CD8-positive, alpha-beta memory T cell (primary cell): ENCODE measurements at places on chromosomes 16 and 17. TPM values are rescaled to one million over a fixed set of nuclear protein-coding genes. Genes with fewer than 3 reads are reported as not detected.

AGRP gene
- total RNA-seq, result not detected

DNA sequence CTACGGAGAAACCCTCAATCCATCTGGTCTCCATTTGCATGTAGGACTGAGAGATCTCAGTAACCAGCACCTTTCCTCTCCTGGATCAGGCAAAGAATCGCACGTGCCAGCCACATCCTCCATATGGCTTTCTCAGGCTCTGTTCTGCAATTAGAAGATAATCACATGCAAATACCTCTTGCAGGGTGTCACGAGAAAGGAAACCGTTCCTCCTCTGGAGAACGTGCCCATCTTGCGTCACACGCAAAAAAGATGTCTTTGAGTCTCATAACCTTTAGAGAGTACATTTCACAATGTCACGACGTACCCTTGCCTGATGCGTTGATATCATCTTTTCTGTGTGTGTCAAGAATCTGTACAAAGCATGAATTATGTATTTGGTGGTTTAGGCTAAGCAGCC is 36.2 kb upstream of the DNAH17 start:
- H3K36me3 ChIP-seq, result no peaks in the 10 kb centered on the region
- no peak overlapping the region for H3K4me3 ChIP-seq
- H3K4me1 ChIP-seq, result no peaks in the 10 kb centered on the region
- no peak overlapping the region for H3K27ac ChIP-seq
- DNase-seq, result no peak

DNA sequence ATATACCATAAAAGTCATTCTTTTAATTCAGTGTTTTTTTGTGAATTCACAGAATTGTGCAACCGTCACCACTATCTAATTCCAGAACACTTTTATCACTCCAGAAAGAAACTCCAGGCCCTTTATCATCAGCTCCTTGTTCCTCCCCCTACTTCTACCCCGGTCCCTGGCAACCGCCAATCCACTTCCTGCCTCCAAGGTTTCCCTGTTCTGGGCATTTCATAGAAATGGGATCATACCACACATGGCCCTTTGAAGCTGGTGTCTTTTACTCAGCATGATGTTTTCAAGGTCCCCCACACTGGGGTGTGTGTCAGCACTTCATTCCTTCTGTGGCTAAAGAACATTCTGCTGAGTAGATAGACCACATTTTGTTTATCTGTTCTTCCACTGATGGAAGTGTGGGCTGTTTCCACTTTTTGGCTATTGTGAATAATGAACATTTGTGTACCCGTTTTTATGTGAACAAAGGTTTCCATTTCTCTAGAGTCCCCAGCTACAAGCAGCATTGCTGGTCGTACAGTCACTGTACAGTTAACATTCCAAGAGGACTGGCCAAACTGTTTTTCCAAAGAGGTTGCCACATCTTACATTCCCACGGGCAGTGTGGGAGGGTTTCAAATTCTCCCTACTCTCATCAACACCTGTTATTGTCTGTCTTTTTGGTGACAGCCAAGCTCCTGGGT is 75.8 kb upstream of the ZNF469 start:
- no peaks in the 10 kb centered on the region for H3K36me3 ChIP-seq
- H3K4me3 ChIP-seq, result no peak overlapping the region
- DNase-seq, result no peak
- no peak overlapping the region for H3K27ac ChIP-seq
- H3K27me3 ChIP-seq, result no peaks in the 10 kb centered on the region

GRCh38 chr17:75635610-75636202 is 2.5 kb downstream of the SMIM5 start:
- H3K36me3 ChIP-seq, result no peaks in the 10 kb centered on the region
- no peaks in the 10 kb centered on the region for H3K27me3 ChIP-seq
- DNase-seq, result no peak
- peaks cover 14% of the 10 kb centered on the region for H3K4me1 ChIP-seq

DNA sequence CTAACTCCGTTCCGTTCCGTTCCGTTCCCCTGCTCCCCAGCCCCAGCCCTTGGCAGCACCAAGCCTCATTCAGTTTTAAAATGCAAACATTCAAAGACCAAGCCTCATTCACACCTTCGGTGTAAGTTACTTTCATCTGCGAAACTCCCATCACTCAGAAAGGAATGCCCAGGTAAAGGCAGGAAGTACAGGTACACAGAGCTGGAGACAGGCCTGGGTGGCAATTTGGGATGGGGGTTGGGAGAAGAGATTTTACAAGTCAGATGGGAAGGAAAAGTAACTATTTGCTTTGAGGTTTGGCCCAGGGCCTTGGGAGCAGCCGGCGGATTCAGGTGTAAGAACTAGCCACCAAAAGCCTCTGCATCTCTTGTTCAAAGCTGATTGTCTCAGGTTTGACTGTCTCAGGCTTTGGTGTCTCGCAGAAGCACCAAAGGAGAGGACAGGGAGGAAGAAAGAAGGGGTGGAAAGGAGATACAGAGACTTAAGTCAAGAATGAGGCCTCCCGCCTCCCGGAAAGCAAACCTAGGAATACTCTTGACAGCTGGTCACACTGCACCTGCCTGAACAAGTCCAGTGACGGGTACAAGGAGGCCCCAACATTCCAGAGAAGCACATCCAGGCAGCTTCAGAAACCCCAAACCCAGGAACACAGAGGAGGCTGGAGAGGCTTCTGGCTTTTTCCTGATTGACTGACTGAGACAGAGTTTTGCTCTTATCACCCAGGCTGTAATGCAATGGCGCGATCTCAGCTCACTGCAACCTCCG is 54.7 kb downstream of the NXN start:
- H3K4me1 ChIP-seq, result no peaks in the 10 kb centered on the region
- H3K27ac ChIP-seq, result no peak overlapping the region
- H3K27me3 ChIP-seq, result no peaks in the 10 kb centered on the region

CWC25 gene
- total RNA-seq, result 31.7 TPM

- no peak overlapping the region for H3K27ac ChIP-seq
- H3K27me3 ChIP-seq, result no peaks in the 10 kb centered on the region
- H3K4me1 ChIP-seq, result peaks cover 8% of the 10 kb centered on the region
- DNase-seq, result no peak
- no peak overlapping the region for H3K4me3 ChIP-seq
These were observed 95.5 kb upstream of the GSE1 start for GRCh38 chr16:85517563-85518179.

KRTAP1-1 gene
- total RNA-seq, result not detected

DNA sequence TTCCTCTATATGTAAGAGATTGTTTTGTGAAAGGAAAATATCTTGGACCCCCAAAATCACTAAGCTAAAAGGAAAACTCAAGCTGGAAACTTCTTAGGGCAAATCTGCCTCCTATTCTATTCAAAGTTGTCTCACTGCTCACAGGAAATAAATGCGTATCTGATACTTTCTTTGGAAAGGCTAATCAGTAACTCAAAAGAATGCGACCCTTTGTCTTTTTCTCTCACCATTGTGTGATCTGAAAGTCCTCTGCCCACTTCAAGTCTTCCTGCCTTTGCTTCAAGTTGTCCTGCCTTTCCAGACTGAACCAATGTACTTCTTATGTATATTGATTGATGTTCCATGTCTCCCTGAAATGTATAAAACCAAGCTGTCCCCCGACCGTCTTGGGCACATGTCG is 157.3 kb downstream of the KIF2B start:
- no peak overlapping the region for H3K4me3 ChIP-seq
- no peaks in the 10 kb centered on the region for H3K4me1 ChIP-seq
- H3K27me3 ChIP-seq, result no peaks in the 10 kb centered on the region
